ENCODE measurements at places on chromosomes 2 and 18.

- DNase-seq = no peak
Observed at GRCh38 chr2:85846411-85846810, 42.4 kb downstream of the ST3GAL5 start.

DNA sequence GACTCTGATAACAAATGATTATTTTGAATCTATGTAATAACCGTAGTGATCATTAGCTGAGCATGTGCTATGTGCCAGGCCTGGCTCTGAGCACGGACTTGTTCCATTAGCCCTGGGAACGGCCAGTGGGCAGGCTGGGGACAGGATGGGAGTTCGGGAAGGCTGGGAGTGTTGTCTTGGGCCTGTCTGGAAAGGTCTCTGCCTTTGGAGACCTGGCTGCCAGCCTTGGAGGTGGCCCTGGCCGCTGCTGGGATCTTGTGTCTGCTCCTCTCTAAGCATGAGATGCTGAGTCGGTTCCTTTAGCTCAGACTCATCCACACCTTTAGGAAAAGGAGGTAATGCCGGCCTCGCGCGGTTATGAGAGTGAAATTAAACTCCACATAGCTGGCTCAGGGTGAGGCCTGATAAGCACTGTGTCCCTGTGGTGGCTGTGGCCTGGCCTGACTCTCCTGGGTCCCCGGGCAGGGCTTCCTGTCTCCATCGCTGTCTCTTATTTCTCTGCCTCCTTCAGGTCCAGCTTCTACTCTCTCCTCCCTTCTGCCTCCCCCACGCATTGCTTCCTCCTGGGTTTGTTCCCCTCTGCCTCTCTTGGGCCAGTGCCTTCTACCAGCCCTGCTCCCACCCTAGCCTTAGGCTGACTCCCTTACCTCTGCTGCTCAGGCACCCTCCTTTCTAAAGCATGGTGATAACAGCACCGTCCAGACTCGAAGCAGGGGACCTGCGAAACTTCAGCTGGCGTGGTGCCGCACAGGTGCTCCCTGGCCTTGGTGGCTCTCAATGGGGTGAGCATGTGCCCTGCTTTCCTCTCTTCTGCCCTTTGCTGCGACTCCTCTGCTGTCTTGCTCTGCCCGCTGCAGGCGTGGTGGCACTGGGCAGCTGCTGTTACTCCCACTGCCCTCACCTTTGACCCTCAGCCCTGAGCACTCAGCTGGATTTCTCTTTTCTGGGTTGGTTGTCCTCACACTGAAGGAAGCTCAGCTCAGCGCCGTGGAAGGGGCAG, 41.8 kb downstream of the NCK2 start:
- peak; percentile 88 for DNase-seq

DNA sequence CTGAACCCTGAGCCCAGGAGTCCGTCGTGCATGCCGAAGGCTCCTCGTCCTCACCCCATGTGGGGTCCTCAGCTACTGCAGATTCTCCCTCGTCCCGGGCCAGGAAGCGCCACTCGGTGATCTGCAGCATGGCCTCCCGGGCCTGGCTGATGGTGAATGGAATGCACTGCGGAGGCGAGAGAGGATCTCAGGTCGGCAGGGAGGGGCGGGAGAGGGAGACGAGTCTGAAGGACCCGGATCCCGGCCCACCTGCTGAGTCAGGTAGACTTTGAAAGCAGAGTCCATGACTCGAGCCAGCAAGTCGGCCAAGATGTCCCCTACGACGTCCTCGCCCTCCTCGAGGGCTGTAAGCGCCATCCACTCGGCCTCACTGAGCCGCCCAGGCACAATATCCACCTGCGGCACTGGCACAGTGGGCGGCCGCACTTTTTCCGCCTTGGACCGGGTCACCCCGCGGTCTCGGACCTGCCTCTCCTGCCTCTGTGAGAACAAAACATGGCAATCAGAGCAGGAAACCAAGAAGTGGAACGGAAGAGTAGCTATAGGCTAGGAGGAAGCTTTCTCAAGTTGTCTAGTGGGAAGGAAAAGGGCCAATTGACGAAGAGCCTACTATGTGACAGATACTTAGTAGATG, 5.5 kb downstream of the C2orf81 start:
- DNase-seq = no peak

DNA sequence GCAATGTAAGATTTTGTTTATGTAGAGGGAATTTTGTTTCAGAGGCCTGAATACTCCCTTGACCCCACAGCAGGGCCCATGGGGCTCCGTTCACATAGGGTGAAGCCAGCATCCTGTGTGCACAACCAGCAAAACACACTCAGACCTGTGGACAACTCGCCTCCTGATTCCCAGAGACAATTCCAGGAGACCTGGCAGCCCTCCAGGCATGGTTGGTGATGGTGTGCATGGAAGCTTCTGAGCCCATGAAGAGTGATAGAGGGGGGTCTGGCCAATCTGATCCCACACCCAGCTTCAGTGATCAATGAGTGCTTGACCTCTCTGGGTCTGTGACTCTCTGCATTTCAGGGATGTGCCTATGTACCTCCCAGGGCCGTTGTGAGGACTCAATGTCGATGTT, 91.0 kb upstream of the RAB6C start:
- DNase-seq = no peak

GRCh38 chr18:12803069-12803936, 80.7 kb downstream of the PTPN2 start:
- no peak for DNase-seq

GRCh38 chr2:176270100-176270750, 983 bp downstream of the MTX2 start:
- DNase-seq = no peak

DNA sequence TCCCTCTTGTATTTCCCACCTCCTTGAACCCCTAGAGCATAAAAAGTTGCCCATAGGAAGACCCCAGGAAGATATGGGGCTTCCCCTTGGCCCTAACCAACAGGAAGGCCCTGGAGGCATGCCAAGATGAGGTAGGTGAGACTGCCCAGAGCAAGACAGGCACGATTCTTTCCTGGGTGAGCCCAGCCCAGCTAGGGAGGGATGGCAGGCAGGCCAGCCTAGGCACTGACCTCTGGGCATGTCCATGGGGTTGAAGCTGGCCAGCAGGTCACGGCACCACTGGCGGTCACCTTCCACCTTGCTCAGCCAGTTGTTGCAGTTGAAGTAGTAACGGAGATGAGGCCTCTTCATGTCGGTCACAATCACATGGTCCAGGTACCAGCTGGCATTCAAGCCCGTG, 17.6 kb downstream of the LOXHD1 start:
- no peak for DNase-seq

GRCh38 chr2:147214914-147215313, 629.9 kb upstream of the ACVR2A start:
- no peak for DNase-seq

DNA sequence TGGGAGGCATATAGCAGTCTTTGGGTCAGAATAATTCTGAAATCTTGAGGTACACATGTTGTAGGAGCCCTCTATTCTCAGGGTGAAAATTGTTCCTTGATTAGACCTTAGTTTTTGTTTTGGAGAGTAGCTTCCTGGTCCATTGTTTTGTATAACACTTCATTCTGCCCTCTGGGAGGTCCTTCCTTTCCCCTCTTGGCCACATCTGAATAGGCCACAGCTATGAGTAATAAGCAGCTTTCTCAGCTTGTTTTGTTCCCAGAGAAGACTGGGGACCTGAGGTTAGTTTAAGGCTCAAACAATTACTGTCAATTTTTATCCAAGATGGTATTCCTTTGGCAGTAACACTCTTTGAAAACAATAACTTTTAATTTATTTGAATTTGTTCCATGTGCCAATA, 72.6 kb upstream of the NOL4 start:
- DNase-seq = no peak

DNA sequence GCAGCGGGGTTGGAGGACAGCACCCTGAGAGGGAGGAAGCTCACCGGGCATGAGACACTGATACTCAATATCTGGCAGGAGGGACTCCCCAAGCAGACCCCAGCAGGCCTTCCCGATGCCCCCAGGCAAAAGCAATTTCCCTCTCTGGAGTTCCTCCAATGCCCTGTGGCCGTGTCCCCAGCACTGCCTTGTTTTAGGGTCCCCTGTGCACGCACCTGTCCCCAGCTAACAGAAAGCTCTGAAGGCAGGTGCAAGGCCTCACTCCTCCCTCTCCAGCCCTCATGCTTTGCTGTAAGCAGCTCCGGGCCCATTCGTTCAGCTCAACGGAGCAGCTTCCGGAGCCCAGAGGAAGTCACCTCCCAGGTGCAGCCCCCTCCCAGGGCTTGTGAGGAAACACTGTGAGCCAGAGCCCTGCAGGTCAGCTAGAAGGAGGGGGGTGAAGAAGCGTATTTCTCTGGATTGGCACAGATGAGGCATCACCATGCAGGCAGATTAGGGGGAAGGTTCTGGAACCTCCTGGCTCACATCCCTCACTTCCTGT, 50.3 kb upstream of the ID2 start:
- no peak for DNase-seq

DNA sequence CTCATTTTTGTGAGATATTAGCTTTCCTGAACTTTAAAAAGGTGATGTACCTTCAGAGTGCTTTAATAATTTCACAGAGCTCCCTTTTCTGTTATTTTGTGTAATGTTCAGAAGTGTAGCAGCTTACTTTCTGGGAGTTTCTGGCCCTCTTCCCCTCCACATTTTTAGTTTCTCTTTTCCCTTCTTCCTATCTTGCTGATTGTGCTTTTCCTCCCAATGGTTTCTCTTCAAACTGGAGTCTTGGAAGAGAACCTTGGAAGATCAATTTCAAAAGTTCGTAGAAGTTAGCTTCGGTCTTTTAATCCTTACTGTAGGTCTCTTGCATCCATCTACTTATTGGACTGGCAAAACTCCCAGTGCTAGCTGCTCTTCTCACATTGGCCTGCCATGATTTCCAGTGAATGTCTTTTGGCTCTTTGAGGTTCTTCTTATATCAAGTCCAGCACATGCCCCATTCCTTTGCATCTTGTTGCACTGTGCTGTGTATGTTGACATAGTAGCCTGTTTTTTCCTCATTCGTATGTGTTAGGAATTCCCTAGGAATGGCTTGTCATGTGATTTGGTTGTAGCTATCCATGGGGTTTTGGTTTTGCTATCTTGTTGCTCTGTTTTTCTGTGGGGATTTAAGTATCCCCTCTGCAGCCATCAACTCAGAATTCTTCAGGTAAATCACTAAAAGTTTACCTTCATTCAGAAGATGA, 7.8 kb downstream of the CCNT2 start:
- DNase-seq = no peak

- peak; percentile 35 for DNase-seq
Observed at GRCh38 chr2:155310589-155310988, 612.1 kb downstream of the KCNJ3 start.

- no peak for DNase-seq
Observed at GRCh38 chr2:101360232-101360631, 27.1 kb downstream of the CREG2 start.

GRCh38 chr2:69556008-69556407, 87.5 kb downstream of the AAK1 start:
- no peak for DNase-seq

DNA sequence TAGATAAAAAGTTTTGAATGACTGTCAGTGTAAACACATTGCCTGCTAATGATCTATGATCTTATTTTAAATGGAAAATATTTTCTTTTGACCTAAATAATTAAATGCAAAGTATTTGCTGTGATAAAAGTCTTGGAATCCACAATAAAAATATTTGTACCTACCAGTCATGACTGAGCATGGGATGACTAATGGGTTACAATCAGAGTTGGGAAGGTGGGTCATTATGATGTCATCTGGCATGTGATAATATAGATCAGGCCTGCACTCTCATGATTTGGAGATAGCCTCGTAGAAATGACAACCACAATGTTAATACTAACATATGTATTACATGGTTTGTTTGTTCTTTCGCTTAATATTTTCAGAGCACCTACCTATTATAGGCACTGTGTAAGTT, 848.8 kb upstream of the KLHL29 start:
- DNase-seq = no peak

GRCh38 chr2:237512774-237513466, 25.9 kb downstream of the MLPH start:
- DNase-seq = peak; percentile 92

DNA sequence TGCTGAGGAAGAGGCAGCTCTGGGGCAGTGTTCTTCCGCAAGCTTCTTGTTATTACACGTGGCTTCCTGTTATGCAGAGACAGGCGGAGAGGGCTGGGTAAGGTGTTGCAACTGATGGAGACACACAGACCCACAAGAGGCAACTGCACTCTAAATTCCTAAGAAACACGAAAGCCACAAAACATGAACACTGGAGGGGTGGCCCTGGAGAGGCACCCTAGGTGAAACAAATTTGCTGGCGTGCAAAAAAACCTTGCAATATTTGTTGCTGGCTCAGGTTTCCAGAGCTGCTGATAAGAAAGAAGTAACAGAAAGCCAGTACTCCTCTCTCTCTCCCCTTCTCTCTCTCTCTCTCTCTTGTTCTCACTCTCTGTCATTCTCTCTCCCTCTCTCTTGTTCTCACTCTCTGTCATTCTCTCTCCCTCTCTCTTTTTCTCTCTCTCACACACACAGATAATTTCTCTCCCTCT, 31.8 kb downstream of the ARHGAP25 start:
- peak; percentile 88 for DNase-seq

DNA sequence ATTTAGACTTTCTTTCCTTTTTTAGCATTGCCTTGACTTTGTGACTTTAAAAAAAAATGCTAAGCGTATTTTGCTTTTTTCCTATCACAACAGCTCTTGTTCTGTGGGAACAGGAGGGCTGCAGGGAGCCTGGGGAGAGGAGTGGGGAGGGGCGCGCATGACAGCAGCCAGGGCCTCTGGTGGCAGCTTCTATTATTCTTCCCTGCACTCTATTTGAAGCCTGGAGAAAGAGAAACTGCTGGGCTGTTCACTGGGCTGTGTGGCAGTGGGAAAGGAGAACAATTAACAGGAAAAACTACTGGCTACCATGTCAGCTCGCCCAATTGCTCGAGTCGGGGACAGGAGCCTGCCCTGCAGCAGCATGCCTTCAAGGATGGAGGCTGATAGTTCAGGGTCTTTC, 119.0 kb upstream of the ZBTB14 start:
- no peak for DNase-seq

GRCh38 chr2:237702441-237703391, 75.3 kb downstream of the LRRFIP1 start:
- peak; percentile 84 for DNase-seq

DNA sequence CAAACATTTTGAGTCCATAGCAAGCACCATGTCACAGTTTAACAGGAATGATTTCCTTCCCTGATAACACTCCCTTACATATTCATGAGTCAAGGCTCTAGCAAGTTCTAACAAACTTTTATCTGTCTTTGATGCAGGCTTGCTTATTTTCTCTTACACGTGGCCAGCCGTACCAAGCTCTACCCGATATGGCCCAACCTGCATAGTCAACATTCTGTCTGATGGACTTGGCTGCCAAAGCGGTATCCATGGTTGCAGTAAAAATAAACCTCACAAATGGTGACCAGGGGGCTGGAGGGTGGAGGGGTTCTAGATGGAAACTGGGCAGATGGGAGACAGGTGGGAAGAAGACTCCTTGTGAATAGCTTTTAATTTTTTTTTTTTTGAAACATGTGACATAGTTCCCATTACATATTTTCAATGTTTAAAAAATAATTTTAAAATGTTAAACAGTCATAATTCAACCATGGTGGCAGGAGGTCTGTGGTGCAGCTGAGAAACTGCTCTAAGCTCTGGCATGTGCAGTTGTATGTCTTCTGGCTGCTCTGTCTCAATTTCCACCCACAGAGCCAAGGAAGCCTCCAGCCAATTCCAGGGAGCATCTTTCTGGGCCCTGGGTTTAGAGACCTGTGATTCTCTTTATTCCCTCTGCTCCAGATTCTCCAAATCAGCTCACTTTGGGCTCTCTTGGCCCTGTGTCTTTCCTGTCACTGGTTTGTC, 20.7 kb upstream of the CXCR1 start:
- no peak for DNase-seq
